ENCODE measurements at places on chromosomes 4 and X. TPM values are rescaled to one million over a fixed set of nuclear protein-coding genes. Genes with fewer than 3 reads are reported as not detected.

Gene ZBED1
- 20.2 TPM for polyA plus RNA-seq

Gene DRD5
- polyA plus RNA-seq: not detected

Gene IL21
- polyA plus RNA-seq: not detected

Gene NUDT10
- 2.2 TPM for polyA plus RNA-seq

Gene PNMA5
- 0.05 TPM for polyA plus RNA-seq

Gene SLC4A4
- polyA plus RNA-seq: 2.2 TPM

Gene CTAG2
- polyA plus RNA-seq: not detected

Gene GPR173
- polyA plus RNA-seq: 0.53 TPM

Gene SPIN2A
- 0.19 TPM for polyA plus RNA-seq

Gene RBMX2
- polyA plus RNA-seq: 107 TPM

Gene ZCCHC12
- 0.25 TPM for polyA plus RNA-seq

Gene ZDHHC15
- polyA plus RNA-seq: 0.43 TPM

Gene PPM1K
- polyA plus RNA-seq: 3.6 TPM

Gene COL4A6
- 19.0 TPM for polyA plus RNA-seq

Gene TRIM61
- polyA plus RNA-seq: 0.25 TPM

Gene PPP4R3C
- not detected for polyA plus RNA-seq

Gene PTPN13
- 3.1 TPM for polyA plus RNA-seq

Data from stomach (tissue), 19 donors.